ENCODE measurements at places on chromosomes 3 and 15. TPM values are rescaled to one million over a fixed set of nuclear protein-coding genes. Genes with fewer than 3 reads are reported as not detected.

The HOMER2 gene
- polyA plus RNA-seq = 12.9 TPM

The SIDT1 gene
- polyA plus RNA-seq = not detected

The TNFAIP8L3 gene
- 0.10 TPM for polyA plus RNA-seq

The C2CD4B gene
- not detected for polyA plus RNA-seq

The DNASE1L3 gene
- 1.7 TPM for polyA plus RNA-seq

GRCh38 chr15:99426431-99427105, 139.2 kb upstream of the MEF2A start:
- no peak for DNase-seq
- H3K27me3 ChIP-seq = no peaks in the 10 kb centered on the region
- peaks cover 47% of the 10 kb centered on the region for H3K4me1 ChIP-seq
- H3K4me3 ChIP-seq = no peak overlapping the region
- H3K27ac ChIP-seq = no peak overlapping the region

DNA sequence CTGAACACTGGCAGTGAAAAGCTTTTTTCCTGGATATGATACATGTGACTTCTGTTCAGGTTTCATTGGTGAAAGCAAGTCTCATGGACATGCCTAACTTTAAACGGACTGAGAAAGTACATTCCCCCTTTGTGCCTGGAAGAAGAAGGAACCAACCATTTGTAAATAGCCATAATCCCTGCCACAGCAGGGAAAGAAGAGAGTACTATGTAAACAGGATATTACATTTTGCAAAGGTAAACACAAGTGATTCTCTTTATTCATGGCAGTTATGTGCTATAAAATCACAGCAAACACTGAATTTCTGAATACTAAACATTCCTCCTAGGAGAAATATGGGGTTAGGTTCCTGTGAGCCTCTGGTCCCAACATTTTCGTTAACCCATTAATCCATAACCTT, 46.8 kb downstream of the PRICKLE2 start:
- H3K27me3 ChIP-seq = no peaks in the 10 kb centered on the region
- peaks cover 12% of the 10 kb centered on the region for H3K4me1 ChIP-seq
- H3K4me3 ChIP-seq = no peak overlapping the region
- H3K36me3 ChIP-seq = no peaks in the 10 kb centered on the region
- no peak for DNase-seq

- H3K27ac ChIP-seq = no peak overlapping the region
- H3K36me3 ChIP-seq = no peaks in the 10 kb centered on the region
- no peak overlapping the region for H3K4me3 ChIP-seq
These were observed 674.2 kb downstream of the TBL1XR1 start for GRCh38 chr3:176523114-176523513.

- H3K4me1 ChIP-seq = no peaks in the 10 kb centered on the region
- H3K27ac ChIP-seq = no peak overlapping the region
- no peaks in the 10 kb centered on the region for H3K36me3 ChIP-seq
- no peak for DNase-seq
- H3K4me3 ChIP-seq = no peak overlapping the region
These were observed 417.4 kb upstream of the DPH6 start for GRCh38 chr15:35963326-35963725.

DNA sequence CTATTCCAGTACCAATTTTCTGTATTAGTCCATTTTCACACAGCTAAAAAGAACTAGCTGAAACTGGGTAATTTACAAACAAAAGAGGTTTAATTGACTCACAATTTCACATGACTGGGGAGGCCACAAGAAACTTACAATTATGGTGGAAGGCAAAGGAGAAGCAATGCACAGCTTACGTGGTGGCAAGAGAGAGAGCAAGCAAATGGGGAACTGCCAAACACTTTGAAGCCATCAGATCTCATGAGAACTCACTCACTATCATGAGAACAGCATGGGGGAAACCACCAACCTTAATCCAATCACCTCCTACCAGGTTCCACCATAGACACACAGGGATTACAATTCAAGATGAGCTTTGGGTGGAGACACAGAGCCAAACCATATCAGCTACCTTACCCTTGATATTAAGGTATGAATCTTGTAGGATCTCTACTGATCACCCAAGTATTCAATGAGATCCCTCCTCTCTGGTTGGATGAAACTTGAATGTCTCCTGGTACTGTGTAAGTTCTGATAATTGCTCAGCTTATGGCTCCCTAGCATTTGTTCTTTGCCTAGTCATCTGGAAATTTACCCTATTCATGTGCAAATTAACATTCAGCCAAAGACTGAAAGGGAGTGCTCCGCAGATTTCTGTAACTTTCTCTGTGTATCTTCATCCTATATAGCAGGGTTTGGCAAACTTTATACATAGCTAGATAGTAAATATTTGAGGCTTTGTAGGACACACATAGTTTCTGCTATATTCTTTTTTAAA, 38.9 kb downstream of the MYL3 start:
- H3K27ac ChIP-seq = no peak overlapping the region
- H3K27me3 ChIP-seq = 0 out of 3 replicates have a peak, but pooled peaks cover 3% of the 10 kb centered on the region
- DNase-seq = no peak
- no peaks in the 10 kb centered on the region for H3K36me3 ChIP-seq
- no peaks in the 10 kb centered on the region for H3K4me1 ChIP-seq

GRCh38 chr3:112043621-112044201, 9.2 kb downstream of the TMPRSS7 start:
- H3K4me1 ChIP-seq = peaks cover 16% of the 10 kb centered on the region
- H3K36me3 ChIP-seq = no peaks in the 10 kb centered on the region
- peak; percentile 62 for DNase-seq
- no peak overlapping the region for H3K4me3 ChIP-seq
- H3K27ac ChIP-seq = no peak overlapping the region
- H3K27me3 ChIP-seq = peaks cover 17% of the 10 kb centered on the region
